T-helper 17 cell (primary cell): ENCODE measurements at places on chromosomes 3 and 15.

DNA sequence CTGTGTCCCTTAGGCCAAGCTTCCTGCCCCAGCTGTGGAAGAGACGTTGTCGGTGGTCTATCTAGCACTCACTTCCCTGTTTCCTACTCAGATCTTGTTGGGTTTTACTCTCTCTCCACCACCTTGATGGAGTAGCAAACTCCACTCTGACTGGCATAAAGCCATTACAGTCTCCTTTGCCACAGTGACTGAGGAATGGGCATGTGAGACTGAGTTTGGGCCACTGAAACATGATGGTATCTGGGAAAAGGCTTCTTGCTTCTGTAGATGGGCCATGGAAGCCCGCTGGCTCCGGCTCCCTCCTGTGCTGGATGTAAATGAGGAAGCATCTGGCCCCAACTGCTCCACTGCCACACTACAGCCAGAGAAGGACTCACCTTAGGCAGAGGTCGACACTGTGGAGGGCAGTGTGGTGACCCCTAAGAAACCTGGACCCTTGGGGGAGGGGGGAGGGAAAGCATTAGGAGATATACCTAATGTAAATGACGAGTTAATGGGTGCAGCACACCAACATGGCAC, 9.4 kb upstream of the CAMK1 start:
- no peak for DNase-seq

GRCh38 chr15:63918317-63918672, 84.5 kb upstream of the HERC1 start:
- DNase-seq, result no peak

GRCh38 chr3:187327845-187328244, 36.3 kb upstream of the MASP1 start:
- DNase-seq, result no peak

- DNase-seq, result no peak
These were observed 8.8 kb upstream of the MYO5A start for GRCh38 chr15:52537459-52537858.

DNA sequence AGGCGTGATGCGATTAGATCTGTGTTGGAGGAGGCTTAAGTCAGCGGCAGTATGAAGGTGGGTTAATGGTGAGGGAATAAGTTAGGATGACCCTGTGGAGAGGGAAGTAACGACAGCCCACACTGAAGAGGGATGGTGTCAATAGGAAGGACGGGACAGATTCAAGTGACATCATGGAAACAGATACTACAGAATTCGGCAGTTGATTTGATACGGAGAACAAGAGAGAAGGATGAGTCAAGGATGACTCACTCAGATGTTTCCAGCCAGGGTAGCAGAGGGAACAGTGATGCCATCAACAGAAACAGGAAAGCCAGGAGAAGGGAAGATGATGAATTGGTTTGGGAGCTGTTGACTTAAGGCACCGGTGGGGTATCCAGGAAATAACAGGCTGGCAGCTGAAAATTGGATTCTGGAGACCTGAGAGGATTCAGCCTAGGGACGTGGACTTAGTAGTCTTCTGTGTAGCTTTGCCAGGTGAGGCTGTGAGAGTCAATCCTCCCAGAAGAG, 38.0 kb downstream of the SHC4 start:
- no peak for DNase-seq

GRCh38 chr3:182527745-182528144, 265.6 kb upstream of the ATP11B start:
- DNase-seq, result no peak

- no peak for DNase-seq
These were observed 35.2 kb downstream of the NR1I2 start for GRCh38 chr3:119817071-119817470.

DNA sequence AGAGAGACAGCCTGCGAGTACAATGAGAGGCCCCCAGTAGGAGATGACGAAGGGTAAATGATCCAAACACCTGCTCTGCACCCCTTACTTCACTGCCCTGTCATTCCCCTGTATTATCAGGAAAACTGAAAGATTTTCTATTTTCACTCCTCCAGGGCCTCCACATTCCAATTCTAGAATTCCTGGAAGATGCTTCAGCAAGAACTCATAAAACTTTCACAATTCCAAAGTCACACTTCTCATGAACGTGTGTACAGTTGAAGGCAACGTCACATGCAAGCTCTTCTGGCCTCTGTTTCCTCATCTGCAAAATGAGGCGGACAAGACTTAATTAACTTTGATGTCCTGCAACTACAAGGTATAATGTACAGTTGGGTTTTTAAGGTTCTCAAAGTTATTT, 62.8 kb upstream of the SPATA12 start:
- no peak for DNase-seq

GRCh38 chr3:54264050-54264449, 141.7 kb downstream of the CACNA2D3 start:
- DNase-seq, result no peak

- DNase-seq, result no peak
These were observed 28.1 kb upstream of the NEO1 start for GRCh38 chr15:73024168-73024567.

DNA sequence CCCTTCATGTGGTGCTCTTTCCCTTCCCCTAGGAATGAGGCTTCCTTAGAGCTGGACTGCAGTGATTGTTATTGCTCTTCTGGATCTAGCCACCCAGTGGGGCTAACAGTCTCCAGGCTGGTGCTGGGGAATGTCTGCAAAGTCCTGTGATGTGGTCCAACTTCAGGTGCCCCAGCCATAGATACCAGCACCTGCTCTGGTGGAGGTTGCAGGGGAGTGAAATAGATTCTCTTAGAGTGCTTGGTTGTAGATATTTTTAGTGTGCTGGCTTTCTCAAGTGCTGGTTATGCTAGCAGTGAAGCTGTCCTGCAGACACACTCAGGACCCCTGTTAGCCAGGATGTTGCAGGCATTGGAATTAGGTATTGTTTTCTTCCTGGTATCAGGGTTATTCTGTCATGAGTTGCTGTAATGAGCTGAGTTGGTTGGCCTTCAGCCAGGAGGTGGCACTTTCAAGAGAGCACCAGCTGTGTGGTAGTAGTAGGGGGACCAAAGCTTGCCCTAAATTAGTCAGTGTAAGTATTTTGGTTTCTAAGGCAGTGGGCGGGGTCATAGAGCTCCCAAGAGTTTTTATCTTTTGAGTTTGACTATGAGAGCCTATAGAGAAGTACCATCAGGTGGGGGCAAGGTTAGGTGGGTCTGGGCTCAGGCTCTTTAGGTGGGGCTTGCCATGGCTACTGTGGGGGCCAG, 317.5 kb upstream of the SGO1 start:
- DNase-seq, result no peak

GRCh38 chr15:64233299-64233698, 70.5 kb upstream of the PPIB start:
- DNase-seq, result no peak
